ENCODE measurements at places on chromosomes 1 and 21. TPM values are rescaled to one million over a fixed set of nuclear protein-coding genes. Genes with fewer than 3 reads are reported as not detected.

- no peak for DNase-seq
Observed at GRCh38 chr1:198879711-198880306, 241.0 kb downstream of the PTPRC start.

- no peak for DNase-seq
Observed at GRCh38 chr1:17591814-17592430, 52.4 kb downstream of the ARHGEF10L start.

DNA sequence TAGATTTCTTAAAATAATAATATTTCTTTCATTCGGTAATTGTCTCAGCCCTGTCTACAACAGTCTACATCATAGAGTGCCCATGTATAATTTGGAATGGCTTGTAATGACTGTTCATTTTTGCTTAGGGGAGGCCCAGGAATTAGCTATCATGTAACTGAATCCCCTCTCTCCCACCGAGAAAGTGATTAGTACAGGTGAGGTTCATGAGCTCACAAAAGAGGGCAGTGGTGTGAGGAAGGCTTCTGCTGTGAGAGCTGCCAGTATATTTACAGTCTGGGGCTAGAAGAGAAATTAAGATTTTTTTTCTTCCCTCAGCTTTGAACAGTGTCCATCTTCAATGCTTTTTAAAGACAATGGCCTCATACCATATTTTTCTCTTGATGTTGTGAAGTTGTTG, 340.7 kb downstream of the ADGRL2 start:
- DNase-seq: no peak

GRCh38 chr1:80444171-80444570, 1356.6 kb upstream of the ADGRL2 start:
- DNase-seq: no peak

DNA sequence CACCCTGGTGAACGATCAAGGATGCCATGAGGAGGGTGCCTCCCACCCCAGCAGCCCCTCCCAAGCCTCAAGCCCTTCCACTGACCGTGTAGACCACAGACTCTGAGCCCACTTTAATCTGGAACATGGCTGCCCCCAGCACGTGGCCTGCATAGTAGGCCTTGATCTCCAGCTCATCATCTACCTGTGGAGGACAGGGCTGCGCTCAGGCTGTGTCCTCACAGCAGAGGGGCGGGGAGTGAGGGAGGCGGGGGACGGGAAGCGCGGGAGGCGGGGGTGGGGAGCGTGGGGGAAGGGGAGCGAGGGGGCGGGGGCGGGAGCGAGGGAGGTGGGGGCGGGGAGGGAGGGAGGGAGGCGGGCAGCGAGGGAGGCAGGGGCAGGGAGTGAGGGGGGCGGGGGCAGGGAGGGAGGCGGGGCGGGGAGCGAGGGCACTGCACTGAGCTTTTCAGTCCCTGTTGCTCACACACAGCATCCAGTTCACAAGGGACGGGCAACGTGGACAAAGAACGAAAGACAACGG, 7.1 kb downstream of the PUSL1 start:
- peak; percentile 70 for DNase-seq

Gene TXNIP
- total RNA-seq: 731 TPM

- no peak for DNase-seq
Observed at GRCh38 chr1:74681001-74681400, 7.4 kb upstream of the ERICH3 start.

DNA sequence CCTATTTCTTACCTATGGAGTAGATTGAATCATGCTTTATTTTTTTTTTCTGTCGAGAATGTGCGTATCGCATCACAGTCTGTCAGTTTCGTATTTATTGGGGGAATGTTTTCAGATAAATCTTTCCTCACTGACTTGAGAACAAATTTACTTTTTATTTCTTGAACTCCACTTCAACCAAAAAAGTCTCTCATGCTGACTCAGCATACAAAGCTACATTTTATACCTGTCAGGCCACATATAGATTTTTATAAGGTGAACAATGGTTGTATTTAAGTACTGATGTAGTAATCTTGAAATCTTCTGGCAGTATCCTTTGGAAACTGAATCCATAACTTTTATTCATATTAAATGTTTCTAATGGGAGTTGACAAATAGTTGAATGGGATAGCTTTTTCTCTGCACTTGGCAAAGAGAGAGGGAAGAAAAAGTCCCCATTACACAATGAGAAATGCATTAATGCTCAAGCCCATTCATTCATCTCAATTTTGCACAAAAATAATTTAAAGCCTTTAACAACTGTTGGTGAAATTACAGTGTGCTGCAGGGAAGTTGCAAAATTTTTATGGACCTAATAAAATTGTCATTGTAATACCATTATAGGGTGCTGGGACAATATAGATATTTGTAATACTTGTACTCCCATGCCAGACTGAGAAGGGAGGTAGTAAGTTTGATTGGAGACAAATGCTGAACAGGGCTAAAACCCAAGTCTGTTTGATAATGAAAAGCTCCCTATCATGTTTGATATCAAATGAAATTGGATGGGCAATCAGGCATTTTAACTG, 367.6 kb downstream of the HLX start:
- DNase-seq: no peak

DNA sequence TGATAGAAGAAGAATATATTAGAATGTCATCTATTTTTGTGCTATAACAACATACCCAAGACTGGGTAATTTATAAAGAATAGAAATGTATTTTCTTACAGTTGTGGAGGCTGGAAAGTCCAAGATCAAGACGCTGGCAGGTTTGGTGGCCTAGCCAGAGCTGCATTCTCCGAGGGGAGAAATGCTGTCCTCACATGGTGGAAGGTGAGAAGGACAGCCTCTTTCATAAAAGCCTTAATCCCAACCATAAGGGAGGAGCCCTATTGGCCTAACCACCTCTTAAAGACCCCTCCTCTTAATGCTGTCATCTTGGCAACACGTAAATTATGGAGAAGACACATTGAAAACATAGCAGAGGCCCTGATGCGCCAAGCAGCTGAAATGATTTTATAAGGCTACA, 60.1 kb upstream of the KAZN start:
- DNase-seq: no peak

Gene NGF
- total RNA-seq: 10.9 TPM

- DNase-seq: no peak
Observed at GRCh38 chr1:42690477-42691156, 8.4 kb downstream of the YBX1 start.

Gene PTGFR
- total RNA-seq: 14.6 TPM

Gene SAMD13
- 1.8 TPM for total RNA-seq

GRCh38 chr1:230218667-230219066, 151.6 kb downstream of the GALNT2 start:
- DNase-seq: no peak

- DNase-seq: no peak
Observed at GRCh38 chr21:31201144-31201543, 142.9 kb downstream of the TIAM1 start.

DNA sequence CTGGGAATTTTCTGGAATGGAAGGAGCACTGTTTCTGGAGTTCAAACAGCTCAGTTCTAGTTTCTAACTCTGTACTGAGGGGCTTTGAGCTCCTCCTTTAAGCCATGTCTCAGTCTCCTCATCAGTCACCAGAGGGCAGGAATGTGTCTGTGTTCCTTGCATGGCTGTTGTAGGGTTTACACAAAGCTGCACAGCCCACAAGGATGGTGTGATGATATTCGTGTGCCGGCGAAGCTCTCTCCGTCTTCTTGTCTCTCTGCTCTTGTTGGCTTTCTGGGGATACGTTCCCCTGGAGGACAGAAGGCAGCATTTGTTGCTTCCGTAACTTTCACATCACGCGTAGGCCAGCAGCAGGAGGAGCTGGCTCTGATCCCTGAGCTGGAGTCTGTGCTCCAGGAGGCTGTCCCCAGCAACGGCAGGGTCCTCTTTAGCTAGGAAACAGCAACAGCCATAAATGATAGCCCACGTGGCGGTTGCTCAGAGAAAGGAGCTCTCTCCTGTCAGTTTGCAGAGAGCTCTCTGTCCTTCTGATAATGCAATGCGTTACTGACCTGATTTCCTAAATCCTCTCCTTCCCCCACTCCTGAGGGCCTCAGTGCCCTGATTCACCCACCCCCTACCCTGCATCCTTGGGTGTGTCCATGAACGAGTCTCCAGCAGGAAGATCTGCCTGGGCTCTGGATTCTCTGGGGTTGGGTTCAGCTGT, 189.2 kb upstream of the VAMP3 start:
- DNase-seq: peak; percentile 39

DNA sequence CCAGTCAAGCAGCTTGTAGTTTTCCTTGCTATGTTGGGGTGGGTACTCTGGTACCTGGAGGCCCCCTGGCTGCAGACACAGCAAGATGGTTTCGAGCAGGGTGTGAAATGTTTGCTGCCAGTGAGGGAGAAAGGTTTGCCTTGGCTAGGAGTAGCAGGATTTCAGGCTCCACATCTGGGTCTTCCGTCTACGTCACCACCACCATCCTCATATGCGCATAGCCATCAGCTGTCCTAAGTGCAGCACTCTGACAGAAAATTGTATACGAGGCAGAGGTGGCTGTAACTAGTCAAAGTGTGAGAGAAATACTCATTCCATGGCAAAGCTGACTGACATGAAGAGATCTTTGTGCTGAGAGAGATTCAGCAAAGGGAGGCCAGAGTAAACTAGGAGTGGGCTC, 212.6 kb downstream of the NFIA start:
- no peak for DNase-seq

Gene CA6
- total RNA-seq: not detected

GRCh38 chr1:42958488-42959319, at the start of gene SLC2A1:
Gene SLC2A1 (minus strand): TSS chr1:42958868. CDS start chr1:42958651, 217 bp downstream.
- peak; percentile 88 for DNase-seq

GRCh38 chr21:45001134-45002095, 61.6 kb downstream of the SLX9 start:
- DNase-seq: no peak

Gene RNF19B
- 20.7 TPM for total RNA-seq

DNA sequence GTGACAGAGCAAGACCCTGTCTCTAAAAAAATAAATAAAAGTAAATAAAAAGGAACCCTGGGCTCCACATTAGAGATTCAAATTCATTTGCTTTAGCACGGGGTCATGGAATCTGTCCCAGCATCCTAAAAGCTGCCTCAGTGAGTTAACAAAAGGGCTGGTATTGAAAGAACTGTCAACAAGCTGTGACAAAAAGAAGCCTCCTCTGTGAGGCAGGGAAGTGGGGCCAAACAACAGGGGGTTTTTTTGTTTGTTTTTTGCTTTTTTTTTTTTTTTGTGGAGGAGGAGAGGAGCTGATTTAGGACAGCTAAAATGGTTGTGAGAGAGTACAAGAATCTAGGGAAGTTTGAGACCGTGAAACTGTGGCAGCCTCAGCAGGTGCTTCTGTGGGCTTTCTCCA, 115.7 kb downstream of the LIPI start:
- DNase-seq: no peak

DNA sequence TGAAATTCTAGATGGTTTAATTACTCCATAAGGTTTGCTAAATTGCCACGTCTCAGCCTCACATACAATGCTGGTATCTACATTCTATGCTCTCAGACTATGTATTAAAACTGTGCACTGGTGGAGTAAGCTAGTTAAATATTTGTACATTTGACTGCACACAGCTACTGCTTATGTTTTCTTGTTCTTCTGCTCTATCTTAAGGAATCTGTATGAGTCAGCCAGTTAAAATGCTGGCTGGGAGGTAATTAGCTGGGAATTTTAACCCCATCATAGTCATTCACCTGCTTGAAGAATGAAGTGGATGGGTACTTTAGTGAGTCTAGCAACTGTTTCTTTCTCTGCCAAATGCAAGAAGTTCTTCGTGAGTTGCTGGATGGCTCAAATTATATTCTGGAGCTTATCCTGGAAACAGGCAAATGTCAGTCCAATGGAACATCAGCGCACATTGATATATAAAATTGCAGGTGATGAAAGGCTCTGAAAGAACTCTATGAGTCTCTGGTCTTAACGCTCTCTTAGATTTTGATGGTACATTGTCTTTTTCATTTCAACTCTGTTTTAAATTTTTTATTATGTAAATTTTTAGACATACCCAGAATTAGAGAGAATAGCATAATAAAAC, 83.4 kb downstream of the BACH1 start:
- no peak for DNase-seq

Gene KPRP
- total RNA-seq: not detected

Gene AGO4
- 10.8 TPM for total RNA-seq

DNA sequence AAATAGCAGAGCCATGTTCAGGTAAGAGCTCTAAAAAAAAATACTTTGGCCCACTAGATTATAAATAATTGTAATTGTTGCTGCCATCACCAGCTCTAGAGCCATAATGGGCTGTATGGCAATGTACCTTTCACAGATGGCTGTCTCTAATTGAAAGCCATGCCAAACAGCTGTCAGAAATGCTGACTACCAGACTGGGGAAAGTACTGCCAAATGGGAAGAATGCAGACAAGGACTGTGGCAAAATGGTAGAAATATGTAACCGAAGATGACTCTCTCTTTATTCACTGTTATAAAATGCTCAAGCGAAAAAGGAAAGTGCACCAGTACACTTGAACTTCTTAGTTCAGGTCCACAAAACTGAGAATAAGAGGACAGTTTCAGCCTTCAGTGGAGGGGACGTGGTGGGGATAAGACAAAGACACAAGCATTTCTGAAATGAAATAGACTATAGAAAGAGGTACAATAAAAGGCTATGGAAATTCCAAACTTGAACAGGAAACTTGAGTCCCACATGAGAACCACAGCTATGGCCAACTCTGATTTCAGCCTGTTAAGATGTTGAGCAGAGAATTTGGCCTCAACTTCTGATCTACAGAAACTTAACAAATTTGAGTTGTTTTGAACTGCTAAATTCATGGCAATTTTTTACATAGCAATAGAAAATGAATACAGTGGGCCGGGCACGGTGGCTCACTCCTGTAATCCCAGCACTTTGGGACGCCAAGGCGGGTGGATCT, 46.5 kb upstream of the LPGAT1 start:
- DNase-seq: no peak

- peak; percentile 39 for DNase-seq
Observed at GRCh38 chr1:162612606-162613400, 19.5 kb upstream of the DDR2 start.

Gene DSCAM
- not detected for total RNA-seq

Gene PLA2G2C
- total RNA-seq: not detected

DNA sequence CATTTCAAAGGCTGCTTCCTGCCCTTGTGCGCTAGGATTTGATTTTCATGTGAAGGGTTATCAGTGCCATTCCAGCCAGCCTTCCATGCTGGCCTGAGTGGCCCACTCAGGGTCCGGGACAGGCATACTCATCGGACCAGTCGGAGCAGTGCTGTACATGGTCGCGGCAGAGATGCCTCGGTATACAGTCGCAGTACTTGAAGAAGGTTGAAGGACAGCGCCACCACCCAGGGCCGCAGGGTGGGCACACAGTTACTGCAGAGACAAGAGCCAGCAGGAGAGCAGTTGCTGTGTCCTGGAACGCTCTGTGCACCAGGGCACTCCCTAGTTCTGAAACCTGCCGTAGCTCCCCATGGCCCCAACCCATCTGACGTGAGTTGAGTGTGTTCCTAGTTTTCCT, 9.1 kb downstream of the LDLRAD1 start:
- no peak for DNase-seq

All from uterus (tissue), 4 donors.